HFF-Myc (cell line): ENCODE measurements at places on chromosomes 16 and 17.

- DNase-seq = no peak
These were observed 110.7 kb downstream of the WWOX start for GRCh38 chr16:78209951-78210661.

DNA sequence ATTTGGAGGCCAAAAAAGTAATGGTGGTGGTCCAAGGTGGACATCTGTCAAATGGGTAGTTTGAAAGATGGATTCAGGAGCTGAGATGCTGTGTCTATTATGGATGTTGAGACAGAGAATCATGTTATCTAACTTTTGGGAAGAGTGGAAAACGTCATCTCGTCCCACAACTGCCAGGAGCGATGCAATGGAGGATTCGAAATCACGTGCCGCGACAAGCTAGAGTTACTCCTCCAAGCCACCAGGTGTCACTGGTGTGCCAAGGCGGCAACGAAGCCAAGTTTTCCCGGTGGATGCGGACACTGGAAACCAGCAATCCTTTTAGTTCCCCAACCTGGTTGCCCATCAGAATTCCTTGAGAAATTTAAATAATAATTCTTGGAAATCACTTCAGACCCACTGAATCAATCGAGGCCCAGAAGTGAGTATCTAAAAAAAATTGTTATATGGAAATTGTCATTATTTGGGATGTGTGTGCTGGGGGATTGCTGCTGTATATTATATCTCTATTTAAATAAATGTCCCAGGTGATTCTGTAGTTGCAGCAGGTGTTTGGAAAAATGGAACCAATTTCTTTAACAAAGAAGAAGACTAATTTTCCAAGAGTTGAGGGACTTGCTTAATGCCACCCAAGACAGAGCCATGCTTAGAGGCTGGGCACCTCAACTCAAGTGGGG is 206.1 kb downstream of the HAPSTR1 start:
- no peak for DNase-seq

DNA sequence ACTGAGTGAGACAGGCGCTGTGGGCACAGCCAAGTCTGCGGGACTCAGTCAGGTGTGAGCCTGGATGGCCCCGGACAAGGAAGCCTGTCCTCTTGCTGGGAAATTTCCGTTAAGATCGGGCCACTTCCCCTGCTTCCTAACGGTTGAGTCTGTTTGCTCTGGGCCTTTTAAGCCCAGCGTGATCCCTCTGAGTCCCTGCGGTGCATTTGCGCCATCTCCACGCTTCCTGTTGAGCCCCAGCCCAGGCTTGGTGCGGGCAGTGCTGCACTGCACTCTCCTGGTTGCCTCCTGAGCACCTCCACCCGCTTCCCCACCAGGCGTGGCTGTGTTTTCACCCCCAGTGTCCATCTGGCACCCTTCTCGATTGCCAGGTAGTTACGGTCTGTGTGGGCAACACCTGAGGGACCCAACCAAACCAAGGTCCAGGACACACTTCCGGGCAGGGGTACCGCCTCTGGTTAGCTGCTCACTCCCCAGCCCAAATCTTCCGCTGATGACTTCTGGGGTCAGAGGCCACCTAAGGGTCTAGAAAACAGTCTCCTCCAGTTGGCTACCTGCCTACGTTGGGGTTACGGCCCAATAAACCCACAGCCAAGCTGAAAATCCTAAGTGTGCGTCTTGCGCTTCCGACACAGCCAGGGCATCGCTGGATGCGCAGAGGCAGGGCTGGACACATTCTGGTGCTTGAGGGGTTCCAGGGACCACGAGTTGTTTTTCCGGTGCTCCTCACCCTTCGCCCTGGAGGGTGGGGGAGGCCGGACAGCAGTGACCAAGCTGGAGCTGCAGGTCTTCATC is 1.4 kb upstream of the SLC25A10 start:
- no peak for DNase-seq

- DNase-seq = no peak
These were observed 63.0 kb downstream of the NLK start for GRCh38 chr17:28105501-28105900.

- no peak for DNase-seq
These were observed 4.1 kb downstream of the IL4R start for GRCh38 chr16:27317738-27318391.

- DNase-seq = no peak
These were observed 180.6 kb downstream of the COPRS start for GRCh38 chr17:31678431-31678830.

- DNase-seq = no peak
These were observed 98.0 kb downstream of the KPNA2 start for GRCh38 chr17:68133346-68134045.
